ENCODE measurements at places on chromosomes 2 and 18.

- DNase-seq: no peak
Observed at GRCh38 chr2:9113262-9113661, 93.3 kb upstream of the ASAP2 start.

GRCh38 chr18:63757541-63757940 lies 17.7 kb upstream of the SERPINB7 start:
- no peak for DNase-seq

GRCh38 chr2:96884299-96885094 lies 14.6 kb upstream of the SEMA4C start:
- DNase-seq: no peak

- no peak for DNase-seq
Observed at GRCh38 chr2:31347750-31348149, 66.8 kb downstream of the XDH start.

DNA sequence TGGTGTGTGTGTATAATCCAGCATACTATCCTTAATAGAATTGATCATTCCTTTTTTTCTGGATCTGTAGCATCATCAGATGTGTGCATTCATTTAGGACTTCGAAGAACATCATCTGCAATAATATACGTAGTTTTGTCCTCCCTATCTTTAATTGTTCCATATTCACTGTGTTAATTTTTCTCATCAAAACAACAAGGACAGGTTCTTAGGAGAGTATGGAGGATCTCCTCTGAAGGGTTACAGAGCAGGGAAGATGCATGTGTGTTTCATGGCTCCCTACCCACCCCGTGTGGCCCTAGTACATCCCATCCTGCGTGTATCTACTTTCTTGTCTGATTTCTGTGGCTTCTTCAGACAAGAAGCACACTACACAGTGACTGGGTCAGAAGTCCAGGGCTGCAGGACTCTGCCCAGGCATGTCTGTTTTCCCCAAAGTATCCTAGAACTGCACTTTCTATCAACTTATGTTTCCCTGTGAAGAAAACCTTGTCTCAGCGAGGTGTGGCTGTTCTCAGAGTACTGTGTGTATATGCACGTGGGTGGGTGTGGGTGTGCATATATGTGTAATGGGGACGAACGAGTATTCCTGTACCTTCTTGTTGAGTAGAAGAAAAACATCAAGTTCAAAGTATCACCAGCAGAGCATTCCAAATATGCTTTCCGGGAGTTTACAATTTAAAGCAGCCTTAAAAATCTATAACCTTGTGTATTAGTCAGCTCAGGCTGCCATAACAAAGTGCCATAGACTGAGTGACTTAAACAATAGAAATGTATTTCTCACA lies 220.4 kb upstream of the FOSL2 start:
- DNase-seq: no peak

DNA sequence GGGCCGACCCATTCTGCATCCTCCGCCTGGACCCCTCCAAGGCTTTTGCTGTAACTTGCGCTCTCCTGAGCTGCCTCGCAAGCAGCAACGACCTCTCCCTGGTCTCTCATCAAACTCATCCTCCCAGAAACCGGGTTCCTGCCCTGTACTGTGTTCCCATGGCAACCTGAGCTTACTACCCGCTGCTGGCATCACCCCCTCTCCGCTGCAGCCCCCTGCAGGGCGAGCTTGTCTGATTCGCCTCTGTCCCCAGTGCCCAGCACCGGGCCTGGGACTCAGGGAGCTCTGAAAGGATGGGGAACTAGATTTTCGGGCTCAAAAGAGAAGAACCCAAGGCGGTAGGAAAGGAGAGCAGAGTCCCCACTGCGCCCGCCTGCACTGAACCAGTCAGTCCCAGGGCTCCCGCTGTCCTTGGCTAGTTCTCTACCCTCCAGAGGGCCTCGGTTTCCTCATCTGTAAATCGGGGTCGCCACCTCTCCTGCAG lies 463 bp downstream of the HS1BP3 start:
- no peak for DNase-seq

- DNase-seq: no peak
Observed at GRCh38 chr2:179995741-179996515, 11.2 kb downstream of the CWC22 start.

GRCh38 chr2:160784034-160784433 lies 290.4 kb upstream of the RBMS1 start:
- DNase-seq: no peak

- DNase-seq: no peak
Observed at GRCh38 chr18:69789794-69790193, 157.9 kb downstream of the CD226 start.

GRCh38 chr2:197597166-197597565 lies 78.2 kb downstream of the RFTN2 start:
- DNase-seq: no peak

GRCh38 chr2:212619954-212620353 lies 81.4 kb upstream of the ERBB4 start:
- no peak for DNase-seq

GRCh38 chr18:36338403-36338933 lies 41.0 kb downstream of the FHOD3 start:
- no peak for DNase-seq

DNA sequence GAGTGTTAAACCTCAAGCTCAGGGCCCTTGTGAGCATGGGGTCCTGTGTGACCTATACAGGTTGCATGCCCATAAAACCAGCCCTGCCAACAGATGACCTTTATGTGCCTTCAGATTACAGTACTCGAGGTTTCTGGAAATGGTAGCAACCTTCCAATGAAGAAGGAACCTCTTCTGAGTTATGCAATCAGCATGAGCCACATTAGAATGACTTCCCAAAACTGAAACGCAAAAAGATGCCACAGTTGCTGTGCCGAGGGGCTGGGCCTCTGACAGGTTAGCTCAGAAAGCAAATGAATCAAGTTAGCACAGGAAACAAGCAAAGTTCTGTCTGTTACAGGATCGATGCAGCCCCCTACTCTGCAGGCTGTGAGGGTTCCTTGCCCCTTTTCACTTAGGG lies 37.7 kb downstream of the TGFA start:
- no peak for DNase-seq

DNA sequence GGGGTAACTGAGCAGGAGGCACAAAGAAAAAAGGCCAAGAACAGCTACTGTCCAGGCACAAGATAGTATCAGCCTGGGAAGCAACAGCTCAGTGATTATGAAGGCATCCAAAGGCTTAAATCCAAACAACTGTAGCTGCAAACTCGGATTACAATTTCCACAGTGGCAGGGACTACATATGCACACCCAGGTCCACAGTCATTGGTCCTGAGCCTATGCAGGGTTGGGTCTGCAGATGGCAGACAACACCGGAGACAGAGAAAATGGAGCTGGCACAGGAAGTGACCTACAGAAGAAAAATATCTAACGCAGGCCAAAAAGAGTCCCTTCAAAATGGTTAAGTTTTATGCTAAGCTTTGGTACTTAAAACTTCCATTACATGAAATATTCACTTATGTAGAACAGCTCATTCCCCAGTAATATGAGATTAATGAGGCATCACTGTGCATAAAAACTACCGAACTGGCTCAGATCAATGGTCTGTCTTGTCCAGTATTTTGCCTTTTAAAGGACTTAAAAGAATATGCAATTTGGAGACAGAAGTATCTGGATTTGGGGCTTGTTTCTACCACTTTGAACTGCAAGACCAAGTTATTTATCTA lies 132.1 kb downstream of the SUCLG1 start:
- no peak for DNase-seq

DNA sequence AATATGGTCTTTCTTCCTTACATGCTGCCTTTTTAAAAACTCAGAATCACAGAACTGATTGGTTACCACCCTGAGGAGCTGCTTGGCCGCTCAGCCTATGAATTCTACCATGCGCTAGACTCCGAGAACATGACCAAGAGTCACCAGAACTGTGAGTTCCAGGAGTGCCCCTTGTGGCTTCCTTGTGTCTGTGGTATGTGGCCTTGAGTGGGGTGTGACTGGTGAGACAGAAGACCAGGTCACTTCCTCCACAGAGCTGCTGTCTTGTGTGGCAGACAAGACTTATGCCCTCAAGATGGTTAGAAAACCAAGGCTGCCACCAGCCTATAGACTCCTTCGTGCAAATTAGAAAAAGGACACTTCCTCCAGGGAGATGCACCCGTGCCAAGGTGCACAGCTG lies 72.6 kb downstream of the EPAS1 start:
- no peak for DNase-seq

- no peak for DNase-seq
Observed at GRCh38 chr2:211923019-211923418, 615.6 kb downstream of the ERBB4 start.

GRCh38 chr2:172207911-172208310 lies 105.2 kb upstream of the DLX2 start:
- no peak for DNase-seq

DNA sequence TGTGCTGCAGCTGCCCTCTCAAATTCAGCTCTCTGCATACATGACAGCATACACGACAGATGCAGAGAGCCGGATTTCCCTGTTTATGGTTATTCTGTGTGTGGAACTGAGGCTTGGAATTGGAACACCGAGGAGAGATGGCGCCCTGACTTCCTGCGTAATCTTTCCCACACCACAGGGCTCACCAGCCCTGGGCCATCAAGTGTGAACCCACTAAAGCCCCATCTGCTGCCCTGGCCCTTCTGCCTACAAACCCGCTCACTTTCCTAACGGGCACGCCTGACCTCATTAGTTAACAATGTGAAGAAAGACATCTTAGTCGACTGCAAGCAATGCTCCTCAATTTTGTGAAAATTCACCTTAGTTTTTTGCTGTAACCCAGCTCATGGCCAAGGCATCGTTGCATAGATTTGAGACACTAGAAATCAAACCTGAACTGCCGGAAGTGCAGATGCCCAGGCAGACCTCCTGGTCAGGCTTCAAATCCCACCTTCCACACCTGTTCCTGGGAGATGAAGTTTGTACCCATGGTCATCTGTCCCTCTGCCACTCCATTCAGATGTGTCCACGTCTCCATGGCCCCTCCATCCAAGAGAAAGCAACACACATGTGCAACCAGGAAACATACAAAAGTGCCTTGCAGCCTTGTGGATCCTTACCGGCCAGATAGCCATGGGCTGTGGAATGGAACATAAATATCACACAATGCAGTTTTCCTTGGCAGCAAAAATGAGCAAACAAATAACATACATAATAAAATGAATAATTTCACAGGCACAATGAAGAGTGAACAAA lies 5.0 kb upstream of the CIDEA start:
- no peak for DNase-seq

GRCh38 chr2:71548646-71549425 lies 95.5 kb downstream of the DYSF start:
- DNase-seq: peak; percentile 53

DNA sequence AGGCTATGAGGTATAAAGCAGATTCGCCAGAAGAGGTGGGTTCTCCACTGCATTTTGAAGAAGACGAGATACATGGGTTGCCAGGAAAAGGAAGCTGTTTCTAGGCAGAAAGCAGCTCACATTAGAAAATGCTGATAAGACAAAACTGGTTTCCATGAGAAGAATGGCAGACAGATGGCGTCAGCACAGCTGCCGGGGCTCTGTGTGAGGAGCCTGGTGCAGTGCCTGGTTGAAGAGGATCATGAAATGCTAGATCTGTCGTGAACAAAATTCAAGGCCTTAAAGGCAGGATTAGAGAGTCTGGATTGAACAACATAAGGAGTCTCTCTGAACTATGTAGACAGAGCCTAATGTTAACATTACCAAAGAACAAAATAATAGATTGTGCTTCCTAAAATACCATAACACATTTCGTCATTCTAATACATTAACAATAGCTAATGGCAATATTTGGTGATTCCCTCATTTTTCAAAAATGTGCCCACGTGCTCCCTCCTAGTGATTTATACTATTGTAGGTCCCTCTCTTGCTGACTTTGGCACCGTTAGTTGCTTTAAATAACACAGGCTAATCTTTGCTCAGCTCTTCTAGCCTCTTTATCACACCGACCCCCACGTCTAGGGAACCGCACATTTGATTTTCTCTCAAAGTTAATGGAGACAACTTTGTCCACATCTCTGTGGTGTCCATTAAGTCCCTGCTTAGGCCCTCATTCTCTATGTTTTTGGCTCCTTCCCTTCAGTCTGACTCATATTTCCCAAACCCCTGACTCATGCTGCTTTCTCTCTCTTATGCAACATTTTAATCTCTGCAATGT lies 38.2 kb downstream of the EFEMP1 start:
- no peak for DNase-seq

- DNase-seq: no peak
Observed at GRCh38 chr2:138787053-138787666, 7.0 kb upstream of the NXPH2 start.

GRCh38 chr2:27209621-27210401 lies 2.0 kb upstream of the ATRAID start:
- no peak for DNase-seq

GRCh38 chr2:166092889-166093288 lies 34.9 kb downstream of the SCN1A start:
- no peak for DNase-seq

DNA sequence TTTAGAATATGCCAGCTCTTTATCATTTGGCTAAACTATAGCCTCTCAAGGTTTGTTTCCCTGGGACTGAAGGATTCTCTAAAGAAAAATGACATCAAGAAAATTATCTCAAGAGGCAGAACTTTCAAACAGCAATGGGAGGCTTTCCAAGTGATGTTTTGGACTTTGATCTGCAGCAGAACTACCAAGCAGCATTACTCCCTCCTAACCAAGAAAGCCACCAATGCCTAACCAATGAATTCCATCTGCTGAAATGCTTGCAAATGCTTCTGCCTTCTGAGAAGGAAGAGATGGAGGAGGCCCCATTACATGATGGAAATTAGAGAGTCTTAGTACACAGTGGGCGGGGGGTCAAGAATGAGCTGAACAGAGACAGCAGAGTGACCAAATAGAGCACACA lies 95.1 kb upstream of the SLC35G4 start:
- DNase-seq: no peak

GRCh38 chr2:124318913-124319312 lies 293.8 kb downstream of the CNTNAP5 start:
- DNase-seq: no peak

DNA sequence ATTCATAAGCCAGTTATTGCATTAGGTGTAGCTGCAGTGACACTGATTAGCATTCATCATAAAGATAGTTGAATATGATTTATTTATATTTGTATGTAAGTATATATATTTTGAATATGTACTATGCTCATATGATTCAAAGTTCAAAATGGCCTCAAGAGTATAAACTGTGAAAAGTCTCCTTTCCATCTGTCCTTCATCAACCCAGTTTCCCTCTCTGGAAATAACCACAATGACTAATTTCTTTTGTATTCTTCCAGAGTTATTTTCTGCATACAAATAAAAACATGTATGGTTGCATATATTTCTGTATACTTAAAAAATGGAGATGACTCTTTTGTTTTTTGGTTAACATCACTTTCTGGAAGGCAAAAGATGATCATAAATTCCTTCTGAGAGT lies 95.2 kb downstream of the CAMKMT start:
- DNase-seq: no peak

GRCh38 chr18:22169889-22170420 lies 566 bp downstream of the GATA6 start:
- no peak for DNase-seq

- no peak for DNase-seq
Observed at GRCh38 chr2:11788461-11789124, 42.2 kb downstream of the LPIN1 start.

All from activated T-cell treated with anti-CD3 and anti-CD28 coated beads for 4 hours (primary cell).